LHCN-M2 (cell line): ENCODE measurements at places on chromosomes 11 and 22.

- DNase-seq: peak; percentile 65
Measured at GRCh38 chr11:63829823-63830489, 9.0 kb upstream of the MARK2 start.

GRCh38 chr11:110112457-110112856 lies 19.3 kb downstream of the ZC3H12C start:
- DNase-seq: no peak

GRCh38 chr11:14189874-14190273 lies 169.1 kb downstream of the RRAS2 start:
- no peak for DNase-seq

- DNase-seq: no peak
Measured at GRCh38 chr11:13525257-13525656, 29.5 kb upstream of the PTH start.

GRCh38 chr22:27749597-27750225 lies 51.8 kb downstream of the MN1 start:
- DNase-seq: no peak

- DNase-seq: no peak
Measured at GRCh38 chr11:131932584-131933325, 562.3 kb downstream of the NTM start.
